ENCODE measurements at places on chromosomes 2 and 18. TPM values are rescaled to one million over a fixed set of nuclear protein-coding genes. Genes with fewer than 3 reads are reported as not detected.

- DNase-seq: no peak
Observed at GRCh38 chr2:207497596-207497995, 32.2 kb upstream of the CREB1 start.

Gene CCDC141
- 3.4 TPM for polyA plus RNA-seq

Gene TCF7L1
- 72.8 TPM for polyA plus RNA-seq

DNA sequence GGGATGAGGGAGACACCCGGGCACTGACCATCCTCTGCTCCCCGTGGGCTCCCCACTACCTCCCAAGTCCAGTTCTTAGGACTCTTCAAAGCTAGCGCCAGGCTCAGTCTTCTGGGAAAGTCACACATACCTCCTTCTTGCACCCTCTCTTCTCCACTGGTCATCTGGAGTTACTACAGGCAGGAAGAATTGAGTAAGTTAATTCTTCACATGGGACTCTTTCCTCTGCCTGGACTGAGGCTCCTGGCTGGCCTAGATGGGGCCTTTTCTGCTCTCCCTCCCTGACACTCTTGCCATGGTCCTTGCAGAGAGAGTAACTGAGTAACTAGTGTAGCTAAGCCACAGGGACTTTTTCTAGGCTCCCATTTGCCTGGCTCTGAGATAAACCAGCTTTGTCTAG, 96.5 kb upstream of the CELF4 start:
- no peak for DNase-seq

- no peak for DNase-seq
Observed at GRCh38 chr2:122163617-122164016, 408.2 kb downstream of the TSN start.
